ENCODE measurements at places on chromosomes 3 and 15.
A peak's percentile ranks its signal among the peaks of the same experiment; 100 is the strongest.

- DNase-seq: no peak
Measured at GRCh38 chr3:158808697-158809096, 6.8 kb downstream of the MFSD1 start.

GRCh38 chr3:57815036-57815435 is 58.9 kb downstream of the SLMAP start:
- DNase-seq: no peak

GRCh38 chr3:35241236-35241635 is 398.1 kb upstream of the ARPP21 start:
- DNase-seq: no peak

- DNase-seq: peak; percentile 73
Measured at GRCh38 chr3:159828542-159828943, 160.1 kb upstream of the IL12A start.

GRCh38 chr3:16896820-16897219 is 12.1 kb downstream of the PLCL2 start:
- no peak for DNase-seq

DNA sequence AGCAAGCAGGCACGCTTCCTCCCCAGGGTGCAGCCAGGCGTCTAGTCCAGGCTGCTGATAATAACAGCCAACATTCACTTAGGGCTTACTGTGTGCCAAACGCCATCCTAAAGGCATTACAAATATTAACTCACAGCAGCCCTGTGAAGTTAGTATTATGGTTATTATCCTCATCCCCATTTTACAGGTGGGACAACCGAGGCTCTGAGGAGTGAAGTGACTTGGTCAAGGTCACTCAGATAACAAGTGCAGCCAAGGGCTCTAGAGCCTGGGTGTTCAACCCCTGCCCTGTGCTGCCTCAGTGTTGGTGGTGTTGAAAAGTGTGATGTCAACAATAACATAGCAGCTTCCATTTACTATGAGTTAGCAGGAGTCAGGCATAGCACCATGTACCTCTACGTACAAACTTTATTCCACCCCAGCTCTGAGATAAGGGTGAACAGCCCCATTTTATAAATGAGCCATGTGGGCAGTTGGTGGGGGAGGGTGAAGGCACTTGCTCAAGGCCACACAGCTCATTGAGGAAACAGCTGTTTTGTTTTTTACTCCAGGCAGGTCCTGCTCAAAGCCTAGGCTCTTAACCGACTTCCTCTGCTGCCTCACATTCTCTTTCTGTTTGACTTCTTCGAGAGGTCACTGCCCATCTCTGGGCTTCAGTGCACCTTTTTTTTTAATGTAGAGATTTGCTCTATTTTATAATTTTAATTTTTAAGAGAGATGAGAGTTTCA is 24.0 kb upstream of the TRH start:
- DNase-seq: no peak

GRCh38 chr3:131711114-131711768 is 208.5 kb upstream of the MRPL3 start:
- no peak for DNase-seq

DNA sequence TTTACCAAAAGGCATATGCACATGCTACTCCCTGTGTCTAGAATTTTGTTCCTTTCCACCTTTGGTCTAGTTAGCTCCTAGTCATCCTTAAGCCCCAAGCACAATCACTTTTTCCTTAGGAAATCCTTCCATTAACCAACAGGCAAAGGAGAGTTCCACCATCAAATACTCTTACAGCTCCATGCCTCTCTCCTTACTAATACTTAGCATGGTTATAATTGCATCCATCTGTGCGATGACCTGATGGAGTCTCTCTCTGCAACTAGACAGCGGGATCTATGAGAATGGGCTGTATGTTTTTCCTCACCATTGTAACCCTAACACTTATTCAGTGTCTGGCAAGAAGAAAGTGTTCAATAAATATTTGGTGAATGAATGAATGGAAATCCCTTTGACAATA is 69.3 kb upstream of the SMAD3 start:
- DNase-seq: no peak

- no peak for DNase-seq
Measured at GRCh38 chr3:53080612-53081205, 34.8 kb upstream of the SFMBT1 start.

GRCh38 chr3:123559040-123559861 is 25.6 kb downstream of the HACD2 start:
- DNase-seq: peak; percentile 51

DNA sequence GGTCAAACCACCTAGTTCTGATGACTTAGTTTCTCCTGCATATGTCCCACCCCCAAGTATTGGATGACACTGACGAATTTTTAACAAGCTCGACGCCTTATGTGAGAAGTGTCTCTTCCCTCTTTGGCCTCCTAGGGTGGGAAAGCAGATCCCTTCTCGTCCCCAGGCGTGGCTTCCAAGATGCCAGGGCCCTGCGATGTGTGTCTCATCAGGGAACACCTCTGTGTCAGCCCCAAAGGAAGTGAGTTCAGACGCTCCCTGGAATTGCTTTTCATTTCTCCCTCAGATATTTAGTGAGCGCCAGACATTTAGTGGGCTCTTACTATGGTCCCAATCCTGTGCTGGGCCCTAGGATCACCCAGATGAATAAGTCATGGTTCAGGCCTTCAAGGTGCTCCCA is 212.7 kb upstream of the NR2E3 start:
- DNase-seq: no peak

GRCh38 chr3:79406175-79406574 is 361.6 kb downstream of the ROBO1 start:
- no peak for DNase-seq

GRCh38 chr3:141529717-141530414 is 43.0 kb downstream of the RASA2 start:
- no peak for DNase-seq

DNA sequence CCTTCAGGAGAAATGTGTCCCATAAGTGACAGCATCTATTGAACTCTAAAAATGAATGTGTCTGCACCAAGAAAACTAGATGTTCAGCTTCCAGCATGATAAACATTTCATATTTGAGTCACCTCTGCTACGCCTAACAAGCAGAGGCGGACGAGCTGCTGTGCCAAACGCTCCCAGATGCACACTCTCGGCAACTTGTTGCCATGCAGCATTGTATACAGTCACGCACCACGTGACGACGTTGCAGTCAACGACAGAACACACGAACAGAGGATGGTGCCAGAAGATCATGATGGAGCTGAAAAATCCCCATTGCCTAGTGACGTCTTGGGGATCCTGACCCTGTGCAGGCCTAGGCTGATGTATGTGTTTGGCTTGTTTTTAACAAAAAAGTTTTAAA is 137.5 kb downstream of the XXYLT1 start:
- DNase-seq: no peak

GRCh38 chr15:32707436-32707835 is 10.4 kb upstream of the GREM1 start:
- DNase-seq: no peak

DNA sequence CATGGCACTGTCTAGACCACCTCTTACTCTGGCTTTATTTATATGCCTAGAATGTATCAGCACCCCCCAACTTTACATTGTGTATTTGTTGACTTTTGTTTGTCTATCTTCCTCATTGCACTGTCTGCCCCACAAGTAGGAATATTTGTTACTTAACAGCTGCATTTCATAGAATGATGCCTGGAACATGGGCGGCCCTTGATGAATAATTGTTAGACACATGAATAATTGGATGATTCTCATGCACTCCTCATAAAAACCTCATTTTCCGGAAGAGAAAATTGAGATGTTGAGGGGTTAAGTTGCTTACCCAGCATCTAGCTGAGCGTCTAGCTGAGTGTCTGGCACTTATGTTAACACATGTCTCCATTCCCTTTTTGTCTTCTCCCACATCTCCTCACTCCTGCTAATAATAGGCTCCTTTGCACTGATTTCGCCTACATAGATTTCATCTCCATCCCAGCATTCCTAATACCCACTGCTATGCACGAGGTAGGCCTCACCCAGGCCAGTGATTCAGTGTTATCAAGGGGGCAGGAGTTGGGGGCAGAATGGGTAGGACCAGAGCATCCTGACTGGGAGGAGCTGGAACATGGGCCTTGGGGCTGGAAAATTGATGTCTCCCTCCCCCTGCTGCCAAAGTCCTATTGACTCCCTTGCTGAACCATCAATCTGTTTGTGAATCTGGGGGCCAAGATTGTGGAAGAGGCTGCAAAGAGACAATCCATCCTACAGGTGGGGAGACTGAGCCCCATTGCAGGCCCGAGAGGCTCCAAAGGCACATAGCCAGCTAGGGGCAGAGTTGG is 7.8 kb upstream of the WNT7A start:
- no peak for DNase-seq

GRCh38 chr3:107594870-107595269 is 72.1 kb downstream of the BBX start:
- no peak for DNase-seq

- no peak for DNase-seq
Measured at GRCh38 chr3:39724233-39724846, 85.1 kb upstream of the MYRIP start.

DNA sequence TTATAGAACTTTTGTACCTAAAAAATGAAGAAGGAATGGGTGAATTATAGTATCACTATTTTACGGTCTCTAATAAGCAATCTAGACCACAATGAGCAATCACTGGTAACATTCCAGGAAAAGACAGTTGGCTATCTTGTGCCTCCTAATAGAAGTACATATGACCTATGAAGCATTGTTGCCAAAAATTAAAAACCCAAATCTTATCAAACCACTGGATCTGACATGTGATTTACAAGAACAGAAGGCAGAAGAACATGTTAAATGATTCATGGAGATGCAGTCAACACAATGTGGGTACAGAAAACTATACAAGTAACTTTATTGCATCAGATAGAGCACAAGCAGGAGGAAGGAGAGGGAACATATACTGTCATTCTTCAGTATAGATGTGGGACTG is 14.5 kb upstream of the HYKK start:
- DNase-seq: no peak

- no peak for DNase-seq
Measured at GRCh38 chr3:25000971-25001591, 427.0 kb upstream of the RARB start.

DNA sequence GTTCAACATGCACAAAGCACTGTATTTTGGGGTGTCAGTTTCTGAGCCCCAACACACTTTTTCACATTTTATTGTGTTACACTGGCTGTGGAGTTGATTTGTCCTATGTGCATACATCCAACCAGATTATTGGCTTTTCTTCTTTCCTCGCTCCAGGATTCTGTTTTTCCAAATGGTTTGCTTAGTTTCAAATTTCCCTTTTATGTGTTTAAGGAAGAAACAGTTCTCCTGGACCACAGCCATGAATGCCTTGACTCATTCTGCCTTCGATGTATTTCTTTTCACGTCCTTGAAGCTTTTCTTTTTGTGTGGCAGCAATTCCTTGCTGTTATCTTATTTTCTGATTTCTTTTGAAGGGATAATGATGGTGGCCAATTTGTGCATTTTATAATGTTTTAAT is 53.8 kb downstream of the CACNA2D3 start:
- no peak for DNase-seq

GRCh38 chr3:150170852-150171520 is 200.3 kb upstream of the PFN2 start:
- no peak for DNase-seq

DNA sequence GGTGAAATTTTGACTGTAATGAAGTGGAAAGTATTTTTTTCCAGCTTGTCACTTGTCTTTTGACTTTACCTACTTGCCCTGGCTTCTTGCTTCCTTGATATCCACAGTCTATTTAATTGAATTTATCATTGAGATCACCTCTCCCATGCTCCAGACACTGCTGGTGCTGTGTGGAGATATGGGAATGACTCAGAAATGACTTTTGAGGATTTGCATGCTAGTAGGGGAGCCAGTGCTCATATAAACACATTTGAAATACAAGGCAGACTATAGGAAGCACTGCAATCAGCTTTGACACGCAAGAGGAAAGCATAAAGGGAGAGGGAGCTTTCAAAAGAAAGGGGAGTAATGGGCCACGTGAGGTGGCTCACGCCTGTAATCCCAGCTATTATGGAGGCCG is 7.3 kb upstream of the TRPM1 start:
- DNase-seq: no peak

DNA sequence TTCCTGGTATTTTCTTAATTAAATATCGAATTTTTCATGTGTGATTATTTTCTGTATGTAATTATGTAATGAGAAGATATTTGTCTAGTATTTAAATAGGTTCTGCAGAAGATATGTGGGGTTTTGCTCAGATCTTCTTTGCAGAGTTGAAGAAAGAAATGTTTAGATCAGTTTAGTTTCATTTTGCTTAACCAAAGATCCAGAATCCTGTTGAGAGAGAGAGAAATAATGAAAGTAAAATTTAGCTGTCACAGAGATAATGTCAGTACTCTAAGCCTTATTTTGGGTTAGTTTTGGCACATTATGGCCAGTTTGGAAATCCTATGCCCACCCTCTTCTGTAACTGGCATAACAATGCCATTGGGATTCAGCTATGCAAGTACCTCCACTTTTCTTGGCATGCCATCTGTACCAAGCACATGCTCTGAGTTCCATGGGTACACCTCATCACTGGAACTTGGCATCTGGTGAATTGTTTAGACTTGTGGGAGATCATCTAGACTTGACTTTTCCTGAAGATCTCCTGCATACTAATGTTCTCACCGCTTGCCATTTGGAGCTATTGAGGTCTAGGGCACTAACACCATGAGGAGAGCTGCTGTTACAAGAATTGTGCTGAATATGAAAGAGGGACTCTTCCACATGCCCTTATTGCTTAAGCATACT is 30.9 kb downstream of the PLSCR1 start:
- DNase-seq: no peak

DNA sequence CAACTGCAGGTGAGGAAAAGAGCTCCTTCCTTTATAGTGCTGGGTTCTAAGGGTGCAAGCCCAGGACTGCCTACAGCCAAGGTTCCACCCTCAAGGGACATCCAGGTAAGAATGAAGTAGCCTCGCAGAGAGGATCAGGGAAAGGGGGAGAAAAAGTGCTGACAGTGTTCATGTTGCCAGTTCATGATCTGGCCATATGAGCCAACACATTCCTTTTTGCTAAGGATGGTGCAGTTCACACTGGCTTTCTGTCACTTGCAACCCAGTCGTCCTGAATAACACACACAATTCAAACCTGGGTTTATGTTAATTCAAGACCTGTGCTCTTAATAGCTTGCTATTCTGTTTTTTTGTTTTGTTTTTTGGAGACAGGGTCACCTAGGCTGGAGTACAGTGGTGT is 9.0 kb downstream of the CLN6 start:
- no peak for DNase-seq

DNA sequence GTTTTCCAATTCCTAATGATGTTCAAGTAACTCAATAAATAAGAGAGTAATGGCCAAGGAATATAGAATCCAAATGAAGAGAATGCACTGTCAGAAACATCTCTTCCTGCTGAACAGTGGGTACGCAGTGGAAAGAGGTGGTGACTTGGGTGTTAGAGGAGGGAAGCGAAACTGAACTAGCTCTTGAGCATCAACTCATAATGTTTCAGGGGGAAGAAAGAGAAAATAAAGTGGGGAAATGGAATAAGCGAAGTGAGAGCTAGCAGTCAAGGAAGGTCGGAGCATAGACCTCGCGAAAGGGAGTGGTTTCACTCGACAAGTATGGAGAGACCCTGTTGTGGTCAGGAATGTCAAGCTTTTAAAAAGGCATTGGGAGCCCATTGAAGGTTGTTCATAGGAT is 309.5 kb downstream of the GAP43 start:
- no peak for DNase-seq

All from kidney capillary endothelial cell (primary cell).